ENCODE measurements at places on chromosomes 5 and 9.

DNA sequence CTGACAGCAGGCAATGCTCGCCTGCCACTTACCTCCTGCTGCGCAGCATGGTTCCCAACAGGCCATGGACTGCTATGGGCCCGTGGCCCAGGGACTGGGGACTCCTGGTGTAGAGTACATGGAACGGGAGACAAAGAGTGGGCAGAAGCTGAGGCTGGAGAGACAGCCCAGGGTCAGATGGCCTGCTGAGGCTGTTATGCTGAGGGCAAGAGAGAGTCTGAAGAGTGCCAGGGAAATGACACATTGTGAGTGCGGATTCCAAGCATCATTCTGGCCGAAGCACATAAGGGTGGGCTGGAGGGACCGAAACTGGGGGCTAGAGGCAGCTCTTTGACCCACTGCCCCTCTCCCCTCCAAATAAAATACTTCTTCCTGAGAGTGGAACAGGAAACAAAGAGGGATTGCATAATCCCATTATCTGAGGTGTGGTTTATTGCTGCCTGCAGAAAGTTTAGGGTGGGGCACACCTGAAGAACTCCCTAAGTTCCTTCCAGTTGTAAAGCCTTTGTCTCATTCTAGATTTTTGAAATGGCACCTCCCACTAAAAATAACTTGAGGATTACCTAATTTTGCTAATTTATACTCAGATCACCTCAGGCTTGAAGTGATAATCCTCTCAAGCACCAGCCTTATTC, 158.1 kb downstream of the ATP10B start:
- no peak for DNase-seq

- DNase-seq: no peak
Observed at GRCh38 chr9:71663931-71664459, 104.3 kb downstream of the CEMIP2 start.

DNA sequence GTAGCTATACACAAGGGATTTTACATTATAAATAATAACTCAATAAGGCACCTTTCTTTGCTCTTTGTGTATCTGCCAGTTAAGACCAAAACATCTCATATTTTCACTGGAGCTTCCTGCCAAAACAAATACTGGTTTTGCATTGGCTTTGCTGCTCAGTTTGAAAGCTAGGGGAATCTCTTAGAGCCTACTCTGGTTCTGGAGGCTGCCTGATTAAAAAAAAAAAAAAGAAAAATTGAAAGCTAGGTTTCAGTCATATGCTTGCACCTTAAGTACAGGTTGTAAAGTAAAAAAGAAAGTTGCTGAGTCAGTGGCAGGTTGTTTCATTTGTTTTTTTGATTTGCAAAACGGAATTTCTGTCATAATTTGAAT, 2.3 kb downstream of the DENND4C start:
- no peak for DNase-seq

- DNase-seq: no peak
Observed at GRCh38 chr5:123673107-123673506, 161.1 kb downstream of the CSNK1G3 start.

DNA sequence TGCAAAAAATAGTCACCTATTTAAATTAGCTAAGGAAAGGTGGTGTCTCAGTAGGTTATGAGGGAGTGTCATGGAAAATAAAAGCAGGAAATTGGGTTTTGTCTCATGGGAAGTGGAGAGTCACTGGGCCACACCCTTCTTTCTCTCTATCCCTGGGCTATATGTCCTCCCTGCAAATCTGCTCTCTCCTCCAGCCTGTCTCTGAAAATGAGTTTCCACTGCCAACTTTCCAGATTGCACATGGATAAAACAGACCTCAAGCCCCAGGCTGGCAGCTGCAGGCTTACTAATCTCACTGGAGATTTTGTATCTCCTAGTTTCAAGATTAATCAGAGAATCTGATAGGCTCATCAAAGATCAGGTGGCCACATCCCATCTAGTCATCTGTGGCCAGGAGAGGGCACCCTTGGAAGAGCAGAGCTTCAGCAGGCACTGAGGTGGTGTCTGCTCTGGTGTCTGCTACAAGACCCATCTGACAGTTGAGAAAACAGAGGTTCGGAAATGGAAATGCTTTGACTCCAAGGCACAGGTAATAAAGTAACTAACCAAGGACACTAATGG, 178.9 kb downstream of the MSX2 start:
- DNase-seq: no peak

Data from stimulated activated CD4-positive, alpha-beta T cell treated with anti-CD3 and anti-CD28 coated beads, Interleukin-1b, Interleukin-23, amount 100 ng/mL, for 24 hours (primary cell).